ENCODE measurements at places on chromosomes 7 and 10.
A peak's percentile ranks its signal among the peaks of the same experiment; 100 is the strongest.

GRCh38 chr10:33370434-33370930 lies 36.0 kb upstream of the NRP1 start:
- DNase-seq = no peak

- no peak for DNase-seq
Measured at GRCh38 chr7:100118388-100119071, 628 bp downstream of the TAF6 start.

- DNase-seq = no peak
Measured at GRCh38 chr7:4873071-4873944, 10.2 kb downstream of the RADIL start.

DNA sequence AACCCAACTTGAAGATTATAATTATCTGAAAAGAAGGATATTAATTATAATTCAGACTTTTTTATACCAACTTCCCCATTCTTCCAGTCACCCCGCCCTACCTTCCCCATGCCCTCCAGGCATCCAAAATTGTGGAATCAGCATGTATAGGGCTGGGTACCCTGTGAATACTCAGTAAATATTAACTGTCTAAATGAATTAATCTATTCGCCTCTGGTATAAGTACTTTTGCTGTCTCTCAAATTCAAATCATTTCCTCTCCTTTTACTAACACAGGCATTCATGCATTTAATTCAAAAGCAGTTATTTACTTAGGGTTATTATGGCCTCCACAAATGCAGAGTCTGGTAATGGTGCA lies 26.5 kb upstream of the GOT1 start:
- no peak for DNase-seq

DNA sequence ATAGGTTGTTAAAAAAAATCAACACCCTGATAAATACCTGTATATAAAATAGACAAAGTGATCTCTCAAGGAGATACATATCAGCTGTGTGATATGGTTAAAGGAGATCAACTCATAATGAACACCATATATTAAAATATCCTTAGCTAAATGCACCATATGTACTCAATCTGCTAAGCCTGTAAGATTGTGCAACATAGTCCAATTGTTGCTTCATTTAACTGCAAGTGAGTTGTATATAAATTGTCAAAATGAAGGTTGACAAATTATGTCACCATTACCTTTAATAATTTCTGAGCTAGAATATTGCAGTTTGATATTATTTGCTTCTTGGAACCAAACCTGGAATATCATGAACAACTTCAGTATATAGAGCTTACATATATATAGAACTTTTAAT lies 283.7 kb downstream of the MALRD1 start:
- DNase-seq = no peak

DNA sequence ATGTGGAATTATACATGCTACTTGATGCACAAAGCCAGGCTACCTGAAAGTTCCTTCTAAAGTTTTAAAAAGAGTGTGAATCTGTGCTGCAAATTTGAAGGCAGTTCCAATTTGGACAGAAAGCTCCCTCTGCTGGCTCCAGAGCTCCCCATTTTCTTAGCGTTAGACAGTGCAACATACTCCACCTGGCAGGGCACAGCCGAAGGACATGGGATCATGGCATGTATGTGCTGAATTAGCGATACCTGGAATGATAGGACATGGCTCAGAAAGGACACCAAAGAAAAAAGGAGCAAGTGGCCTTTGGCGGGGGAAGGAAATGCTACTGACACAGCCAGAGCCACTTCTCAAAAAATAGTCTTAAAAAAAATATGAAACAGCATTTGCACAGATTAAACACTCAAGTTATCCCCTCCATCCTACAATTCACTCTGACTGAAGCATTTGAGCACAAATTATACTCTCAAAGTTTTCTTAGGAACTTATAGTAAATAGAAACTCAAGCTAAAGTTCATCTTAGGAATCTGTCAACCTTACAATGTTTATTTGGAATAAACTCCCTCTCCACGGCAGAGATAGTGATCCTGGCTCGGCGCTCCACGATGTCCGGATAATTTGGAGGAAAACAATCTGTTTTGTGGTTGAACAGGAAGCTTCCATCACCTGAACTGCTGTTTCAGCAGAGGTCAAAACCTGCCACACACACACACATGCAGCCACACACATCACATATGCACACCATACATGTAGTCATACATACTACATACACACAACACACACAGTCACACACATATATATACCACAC lies 80.0 kb downstream of the C7orf25 start:
- no peak for DNase-seq

GRCh38 chr7:144785521-144785920 lies 50.3 kb downstream of the TPK1 start:
- no peak for DNase-seq

- DNase-seq = no peak
Measured at GRCh38 chr7:47540387-47541350, 41.2 kb downstream of the TNS3 start.

DNA sequence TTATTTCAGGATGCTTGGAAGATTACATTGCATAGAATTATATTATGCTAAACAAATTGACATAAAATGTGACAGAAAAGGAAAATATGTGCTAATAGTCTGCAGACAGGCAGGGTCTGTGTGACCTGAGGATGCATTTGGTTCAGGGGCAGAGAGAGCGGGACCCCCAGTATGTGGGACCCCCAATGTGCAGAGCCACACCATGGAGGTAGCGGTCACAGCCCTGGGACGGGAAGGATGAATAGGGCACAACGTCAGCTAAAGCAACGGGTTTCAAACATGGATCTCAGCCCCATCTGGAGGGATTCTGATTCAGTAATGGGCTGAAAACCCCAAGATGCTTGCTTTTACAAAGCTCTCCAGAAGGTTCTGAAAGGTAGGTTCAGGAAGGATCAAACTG lies 251.8 kb upstream of the ADARB2 start:
- no peak for DNase-seq

- no peak for DNase-seq
Measured at GRCh38 chr7:46512891-46513413, 591.9 kb upstream of the IGFBP3 start.

GRCh38 chr10:17430647-17431355 lies 23.6 kb downstream of the ST8SIA6 start:
- peak; percentile 31 for DNase-seq

DNA sequence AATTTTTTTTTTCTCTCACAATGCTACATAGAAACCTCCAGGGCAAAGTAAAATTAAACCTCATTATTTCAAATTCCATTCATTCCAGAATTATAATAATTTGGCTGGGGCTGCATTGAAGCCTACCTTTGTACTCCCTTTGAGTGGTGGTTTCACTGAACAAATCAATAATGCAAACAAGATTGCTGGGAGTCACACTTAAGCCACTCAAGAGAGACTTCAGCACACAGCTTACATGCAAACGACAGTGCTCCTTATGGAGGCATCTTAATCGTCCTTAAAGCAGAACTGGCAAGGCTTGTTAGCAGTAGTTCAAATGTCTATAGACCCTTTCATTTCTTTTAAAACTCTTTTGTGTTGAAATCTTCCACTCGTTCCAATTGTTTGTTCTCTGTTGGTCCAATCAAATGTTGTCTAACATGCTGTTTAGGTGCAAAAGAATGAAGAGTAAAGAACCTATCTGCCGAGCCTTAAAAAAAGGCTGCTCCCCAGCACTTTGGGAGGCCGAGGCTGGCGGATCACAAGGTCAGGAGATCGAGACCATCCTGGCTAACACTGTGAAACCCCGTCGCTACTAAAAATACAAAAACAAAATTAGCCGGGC lies 294.9 kb downstream of the FGFR2 start:
- DNase-seq = no peak

GRCh38 chr10:70267161-70267933 lies 16.5 kb downstream of the NPFFR1 start:
- DNase-seq = peak; percentile 35

DNA sequence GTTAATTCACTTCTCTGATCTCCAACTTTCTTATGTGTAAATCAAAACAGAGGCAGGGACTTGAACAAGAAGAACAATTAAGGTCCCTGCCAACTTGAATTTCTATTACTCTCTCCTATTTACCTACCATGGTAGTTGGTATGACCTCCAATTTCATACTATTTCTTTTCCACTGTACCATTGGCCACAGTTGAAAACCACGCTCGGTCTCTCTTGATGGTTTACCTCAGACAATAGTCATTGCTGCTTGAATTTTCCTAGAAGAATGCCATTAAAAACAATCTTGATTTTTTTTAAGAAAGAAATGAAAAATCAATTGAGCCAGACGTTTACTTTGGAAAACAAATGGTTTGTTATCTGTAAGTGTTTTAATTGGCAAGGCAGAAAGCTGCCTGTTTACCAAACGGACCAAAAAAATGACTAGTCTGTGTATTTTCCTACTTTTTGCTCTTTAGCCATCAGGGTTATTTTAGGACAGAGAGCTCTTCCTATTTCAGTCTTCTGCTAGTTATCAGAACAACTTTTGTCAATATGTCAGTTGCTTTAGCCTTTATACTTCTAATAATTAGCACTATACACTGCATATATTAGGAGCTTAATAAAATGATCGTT lies 157.5 kb upstream of the PLXDC2 start:
- DNase-seq = no peak

- DNase-seq = no peak
Measured at GRCh38 chr10:79313911-79314439, 33.3 kb upstream of the PPIF start.

- no peak for DNase-seq
Measured at GRCh38 chr7:90692396-90692795, 96.3 kb downstream of the CDK14 start.

GRCh38 chr7:6436385-6436685 lies 11.4 kb downstream of the DAGLB start:
- DNase-seq = peak; percentile 26

DNA sequence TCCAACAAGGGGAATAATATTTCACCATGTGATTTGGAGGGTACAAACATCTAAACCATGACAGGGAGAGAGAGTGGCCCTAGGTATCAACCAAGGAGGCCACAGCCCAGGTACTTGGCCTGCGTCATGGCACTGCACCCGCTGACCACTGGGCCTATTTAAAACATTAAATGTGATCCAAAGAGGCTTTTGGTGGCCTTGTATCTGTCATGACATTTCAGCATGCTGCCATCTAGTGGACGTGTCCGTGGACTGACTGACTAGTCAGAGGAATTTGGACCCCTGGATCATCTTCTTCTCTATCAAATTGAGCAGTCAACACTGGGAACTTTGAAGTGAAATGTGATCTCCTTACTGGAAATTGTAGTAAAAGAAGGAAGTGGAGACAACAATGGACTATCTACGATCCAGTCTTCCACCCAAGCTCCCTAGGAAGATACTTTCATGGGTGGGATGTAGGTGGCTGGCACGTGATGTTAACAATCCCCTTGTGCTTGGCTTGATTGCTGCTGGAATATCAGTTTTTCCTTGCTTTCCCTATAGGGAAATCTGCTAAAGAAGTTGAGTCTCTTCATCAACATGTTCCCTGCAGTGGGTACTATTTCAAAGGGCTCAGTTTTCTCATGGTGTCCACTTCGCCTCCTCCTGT lies 24.6 kb upstream of the ITGA8 start:
- peak; percentile 30 for DNase-seq

GRCh38 chr10:13651969-13652720 lies 65.4 kb downstream of the PRPF18 start:
- no peak for DNase-seq

- DNase-seq = no peak
Measured at GRCh38 chr7:80584778-80585177, 53.7 kb upstream of the CD36 start.

- no peak for DNase-seq
Measured at GRCh38 chr10:131024259-131025131, 287.0 kb downstream of the TCERG1L start.

DNA sequence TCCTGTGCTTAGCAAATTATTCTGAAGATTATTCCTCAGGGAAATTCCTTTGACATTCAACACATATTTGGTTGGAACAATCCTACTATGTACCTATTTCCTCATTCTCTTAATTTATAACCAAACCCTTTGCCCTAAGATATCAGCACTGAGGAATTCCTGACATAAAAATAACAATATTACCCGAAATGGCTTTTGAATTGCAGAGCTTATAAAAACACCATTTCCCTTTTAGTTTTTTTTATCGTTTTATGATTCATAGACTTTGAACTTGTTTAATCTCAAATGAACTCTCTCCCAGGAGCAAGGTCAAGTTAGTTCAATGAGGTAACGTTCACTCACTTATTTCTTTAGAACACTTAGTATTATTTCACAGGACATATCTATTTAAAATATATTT lies 7.7 kb upstream of the ABCB1 start:
- no peak for DNase-seq

GRCh38 chr7:27201580-27202017 lies 1.7 kb upstream of the HOXA13 start:
- no peak for DNase-seq

- DNase-seq = peak; percentile 13
Measured at GRCh38 chr7:105210721-105211205, 178.0 kb downstream of the SRPK2 start.

DNA sequence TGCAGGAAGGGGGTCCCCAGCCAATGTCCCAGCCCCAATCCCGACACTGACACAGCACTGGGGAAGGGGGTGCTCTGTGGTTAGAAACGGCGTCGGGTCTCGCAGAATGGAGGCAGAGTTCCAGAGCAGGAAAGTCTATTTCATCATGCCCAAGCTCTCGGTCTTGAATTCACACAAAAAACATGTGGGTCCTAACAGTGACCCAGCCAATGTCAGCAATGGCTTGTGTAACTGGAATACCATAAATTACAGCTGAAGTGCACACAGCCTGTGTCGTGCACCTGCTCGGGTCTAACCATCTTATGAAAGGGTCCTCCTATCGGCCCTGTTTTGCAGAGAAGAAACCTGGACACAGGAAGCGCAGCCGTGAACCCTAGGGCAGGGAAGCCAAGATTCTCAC lies 324.1 kb downstream of the ADARB2 start:
- DNase-seq = no peak

GRCh38 chr10:77253147-77253545 lies 384.5 kb downstream of the KCNMA1 start:
- no peak for DNase-seq

DNA sequence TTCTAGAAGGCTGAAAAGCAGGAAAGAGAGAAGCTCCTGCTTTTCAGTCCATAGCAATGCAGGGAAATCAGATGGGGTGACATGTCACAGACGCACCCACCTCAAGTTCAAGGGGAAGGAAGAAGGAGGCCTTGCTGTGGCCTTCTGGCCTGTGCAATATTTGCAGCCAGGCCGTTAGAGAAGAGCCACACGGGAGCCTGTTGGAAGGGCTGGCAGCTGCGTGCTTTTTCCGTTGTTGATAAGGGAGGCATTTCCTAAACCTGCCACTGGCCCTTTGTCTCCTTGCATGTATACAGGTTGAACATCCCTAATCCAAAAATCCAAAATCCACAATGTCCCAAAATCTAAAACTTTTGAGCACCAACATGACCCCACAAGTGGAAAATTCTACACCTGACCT lies 492.5 kb upstream of the ZMIZ1 start:
- DNase-seq = no peak

GRCh38 chr10:108392286-108392685 lies 1227.8 kb upstream of the SORCS1 start:
- no peak for DNase-seq

DNA sequence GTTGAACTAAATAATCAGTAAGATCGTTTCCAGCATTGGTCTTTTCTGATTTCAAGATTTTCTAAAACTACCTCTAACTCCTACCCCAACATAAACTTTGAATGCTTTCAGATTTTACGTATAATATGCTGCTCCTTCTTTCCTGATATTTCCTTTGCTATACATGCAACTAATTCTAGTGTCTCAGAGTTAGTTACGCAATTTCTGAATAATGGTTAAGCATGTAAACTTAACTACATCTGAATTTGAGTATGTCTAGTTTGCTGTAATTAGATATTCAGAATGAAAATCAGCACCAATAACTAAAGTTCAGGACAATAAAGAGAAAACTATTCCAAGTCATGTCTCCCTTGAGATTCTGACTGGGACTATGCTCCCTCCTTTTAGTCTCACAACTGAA lies 71.0 kb downstream of the SEMA3C start:
- no peak for DNase-seq

Data from germinal center (tissue), 1 donor.